Activated T-cell treated with anti-CD3 and anti-CD28 coated beads, Interleukin-2, amount 50 U/mL, for 72 hours (primary cell): ENCODE measurements at places on chromosomes 11 and 22. TPM values are rescaled to one million over a fixed set of nuclear protein-coding genes. Genes with fewer than 3 reads are reported as not detected.

TRPC6 gene
- not detected for total RNA-seq

PPP2R1B gene
- 29.6 TPM for total RNA-seq

KCNJ1 gene
- not detected for total RNA-seq

TTC36 gene
- 1.4 TPM for total RNA-seq

ZFTA gene
- 6.9 TPM for total RNA-seq

USP2 gene
- 3.0 TPM for total RNA-seq

OR51G2 gene
- total RNA-seq = not detected

GAL3ST3 gene
- total RNA-seq = 0.42 TPM

SCGB1C1 gene
- not detected for total RNA-seq

RCOR2 gene
- 0.39 TPM for total RNA-seq
